ENCODE measurements at places on chromosomes 1 and 21.
A peak's percentile ranks its signal among the peaks of the same experiment; 100 is the strongest.

DNA sequence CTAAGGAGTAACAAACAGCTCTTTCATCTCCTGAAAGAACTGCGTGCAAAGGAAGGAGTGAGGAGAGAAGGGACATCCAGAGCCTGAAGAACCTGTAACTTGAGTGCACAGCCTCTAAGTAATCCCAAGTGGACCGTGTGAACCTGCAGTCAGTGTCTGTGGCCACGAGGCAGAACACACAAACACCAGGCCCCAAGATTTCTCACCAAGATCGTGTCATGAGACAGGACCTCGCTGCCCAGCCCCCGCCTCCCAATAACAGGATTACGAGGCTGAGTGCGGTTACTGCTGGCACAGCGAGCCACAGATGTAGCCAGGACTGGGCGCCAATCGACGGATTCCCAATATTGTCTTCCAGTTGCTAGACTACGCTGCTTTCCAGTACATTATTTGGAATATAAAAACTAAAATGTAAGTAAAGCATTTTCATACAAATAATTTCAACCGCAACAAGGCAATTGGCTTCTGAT, 101.3 kb upstream of the SLC25A33 start:
- no peak for DNase-seq

DNA sequence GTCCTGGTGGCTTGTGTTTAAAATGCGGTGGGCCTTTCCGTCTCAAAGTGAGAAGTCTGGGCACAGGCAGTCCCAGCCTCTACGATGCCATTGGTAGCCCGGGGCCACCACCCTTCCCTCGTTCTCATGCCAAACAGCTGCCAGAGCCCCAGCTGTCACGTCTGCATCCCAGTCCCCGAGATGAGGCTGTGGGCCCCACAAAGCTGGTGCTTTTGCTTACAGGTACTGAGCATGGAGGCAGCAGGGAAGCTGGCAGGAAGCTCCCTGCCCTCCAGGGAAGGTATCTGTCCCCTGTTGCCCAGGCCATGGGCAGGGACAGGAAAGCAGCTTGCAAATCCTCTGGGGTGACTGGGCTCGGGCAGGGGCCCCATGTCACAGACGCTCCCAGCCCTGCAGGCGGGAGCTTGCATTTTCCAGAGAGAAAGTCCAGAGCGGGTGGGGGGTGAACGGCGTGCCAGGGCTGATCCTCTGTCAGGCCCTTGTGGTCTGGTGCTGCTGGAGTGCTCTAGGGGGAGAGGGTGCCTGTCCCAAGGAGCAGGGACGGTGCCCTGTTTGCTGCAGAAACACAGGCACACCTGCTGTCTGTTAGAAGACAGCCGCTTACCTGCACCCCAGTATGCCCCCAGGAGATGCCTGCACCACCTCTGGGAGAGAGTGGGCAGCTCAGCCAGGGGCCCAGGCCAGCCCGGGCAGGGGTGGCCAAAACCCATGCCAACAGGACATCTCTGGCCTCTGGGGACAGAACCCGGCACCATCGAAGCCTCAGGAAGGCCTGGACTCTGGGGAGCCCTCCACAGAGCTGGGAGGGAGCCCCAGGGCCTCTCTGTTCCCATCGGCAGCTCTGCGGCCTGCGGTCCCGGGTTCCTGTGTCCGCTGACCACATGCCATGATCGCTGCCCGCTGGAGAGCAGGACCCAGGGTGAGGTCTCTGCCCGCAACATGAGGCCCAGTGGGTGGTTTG, 45.9 kb downstream of the SLX9 start:
- DNase-seq: no peak

- no peak for DNase-seq
These were observed 13.6 kb upstream of the FAM3B start for GRCh38 chr21:41302976-41303375.

GRCh38 chr1:39645411-39646043, 6.1 kb upstream of the HEYL start:
- DNase-seq: no peak

DNA sequence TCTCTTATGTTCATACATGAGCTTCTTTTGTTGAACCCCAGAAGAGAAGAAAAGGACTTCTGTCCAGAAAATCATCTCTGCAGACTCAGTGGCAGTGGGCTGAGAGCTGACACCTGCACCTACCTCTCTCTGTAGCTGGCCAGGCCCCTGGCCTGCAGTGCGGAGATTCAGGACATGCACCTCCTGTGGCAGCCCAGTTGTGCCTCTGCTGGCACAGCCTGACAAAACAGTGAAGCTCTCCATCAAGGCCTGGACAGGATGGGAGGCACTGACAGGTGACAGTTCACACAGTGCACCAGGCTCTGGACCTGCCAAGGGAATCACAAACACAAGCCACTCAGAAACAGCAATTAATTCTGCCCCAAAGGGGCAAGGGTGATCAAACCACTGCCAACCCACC, 88.8 kb downstream of the TGFBR3 start:
- no peak for DNase-seq

DNA sequence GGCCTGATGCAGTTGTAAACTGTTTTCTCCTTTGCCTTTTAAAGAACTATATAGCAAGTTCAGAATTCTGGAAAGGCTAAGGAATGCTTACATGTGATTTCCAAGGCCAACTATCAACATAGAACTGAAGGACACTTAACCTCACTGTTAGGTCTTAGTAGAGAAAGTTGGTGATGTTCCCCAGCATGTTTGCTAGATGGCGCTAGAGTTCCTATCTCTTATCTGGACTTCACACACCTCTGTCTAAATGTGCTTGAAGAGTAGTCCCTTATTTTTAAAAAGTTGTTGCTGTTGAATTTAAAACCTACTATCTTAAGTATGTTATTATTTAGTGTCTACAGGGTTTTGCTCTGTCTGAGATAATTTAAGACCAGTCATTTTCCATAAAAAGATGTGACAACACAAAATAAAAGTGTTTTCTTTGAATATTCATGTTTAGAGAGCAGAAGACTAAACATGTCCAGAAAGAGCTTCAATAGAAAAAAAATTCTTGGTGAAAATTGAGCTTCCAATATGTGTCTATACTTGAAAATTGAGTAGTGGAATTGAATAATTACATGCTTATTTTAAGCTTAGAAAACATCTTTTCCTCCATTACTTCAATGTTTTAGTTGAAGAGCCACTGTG, 237.3 kb downstream of the S1PR1 start:
- DNase-seq: no peak

DNA sequence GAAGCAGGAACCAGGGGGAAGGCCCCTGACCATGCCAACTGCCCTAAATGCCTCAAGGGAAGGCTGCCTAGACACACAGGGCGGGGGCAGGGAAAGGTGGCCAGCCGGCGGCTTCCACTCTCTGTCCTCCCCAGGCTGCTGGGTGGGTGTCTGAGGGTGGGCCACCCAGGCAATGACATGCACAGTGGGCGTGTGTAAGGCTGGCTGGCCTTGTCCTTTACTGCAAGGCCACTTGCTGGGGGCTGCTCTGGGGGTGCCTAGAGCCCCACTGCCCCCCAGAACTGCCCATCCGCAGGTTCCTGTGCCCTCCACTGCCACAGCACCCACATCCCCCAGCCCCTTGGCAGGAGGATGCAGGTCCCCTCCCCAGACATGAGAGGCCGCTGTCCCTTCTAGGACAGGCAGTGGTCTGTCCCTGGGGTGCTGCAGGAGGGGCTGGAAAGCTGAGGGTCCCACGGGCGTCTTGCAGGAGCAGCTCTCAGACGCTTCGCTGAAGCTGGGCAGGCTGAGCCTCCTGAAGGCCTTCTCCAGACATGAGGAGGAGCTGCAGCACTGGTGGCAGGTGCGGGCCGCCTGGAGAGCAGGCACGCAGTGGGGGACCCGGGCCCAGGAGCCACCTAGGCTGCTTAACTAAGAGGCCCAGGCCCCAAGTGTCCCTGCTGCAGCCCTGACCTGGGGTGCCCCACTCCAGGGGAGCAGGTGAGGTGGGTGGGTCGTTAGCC, 10.1 kb downstream of the CCDC27 start:
- DNase-seq: no peak

DNA sequence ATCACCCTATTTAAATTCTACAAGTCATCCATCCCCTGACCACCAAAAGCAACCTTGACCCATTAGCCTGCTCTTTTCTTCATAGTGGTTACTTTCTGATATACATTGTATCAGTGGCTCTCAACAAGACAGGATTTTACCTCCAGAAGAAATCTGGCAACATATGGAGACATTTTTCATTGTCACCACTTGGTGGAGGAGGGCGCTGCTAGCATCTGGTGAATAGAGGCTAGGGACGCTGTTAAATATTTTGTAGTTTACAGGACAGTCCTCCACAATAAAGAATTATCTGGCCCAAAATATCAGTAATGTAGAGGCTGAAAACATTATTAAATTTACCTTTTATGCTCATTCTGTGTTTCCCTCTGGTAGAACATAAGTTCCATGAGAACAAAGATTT, 6.1 kb downstream of the HSPA13 start:
- DNase-seq: no peak

GRCh38 chr1:55124470-55124869, 85.1 kb downstream of the PCSK9 start:
- no peak for DNase-seq

- no peak for DNase-seq
These were observed 1.1 kb upstream of the NENF start for GRCh38 chr1:212431644-212432043.

GRCh38 chr21:37843191-37843590, 73.1 kb downstream of the KCNJ6 start:
- no peak for DNase-seq

DNA sequence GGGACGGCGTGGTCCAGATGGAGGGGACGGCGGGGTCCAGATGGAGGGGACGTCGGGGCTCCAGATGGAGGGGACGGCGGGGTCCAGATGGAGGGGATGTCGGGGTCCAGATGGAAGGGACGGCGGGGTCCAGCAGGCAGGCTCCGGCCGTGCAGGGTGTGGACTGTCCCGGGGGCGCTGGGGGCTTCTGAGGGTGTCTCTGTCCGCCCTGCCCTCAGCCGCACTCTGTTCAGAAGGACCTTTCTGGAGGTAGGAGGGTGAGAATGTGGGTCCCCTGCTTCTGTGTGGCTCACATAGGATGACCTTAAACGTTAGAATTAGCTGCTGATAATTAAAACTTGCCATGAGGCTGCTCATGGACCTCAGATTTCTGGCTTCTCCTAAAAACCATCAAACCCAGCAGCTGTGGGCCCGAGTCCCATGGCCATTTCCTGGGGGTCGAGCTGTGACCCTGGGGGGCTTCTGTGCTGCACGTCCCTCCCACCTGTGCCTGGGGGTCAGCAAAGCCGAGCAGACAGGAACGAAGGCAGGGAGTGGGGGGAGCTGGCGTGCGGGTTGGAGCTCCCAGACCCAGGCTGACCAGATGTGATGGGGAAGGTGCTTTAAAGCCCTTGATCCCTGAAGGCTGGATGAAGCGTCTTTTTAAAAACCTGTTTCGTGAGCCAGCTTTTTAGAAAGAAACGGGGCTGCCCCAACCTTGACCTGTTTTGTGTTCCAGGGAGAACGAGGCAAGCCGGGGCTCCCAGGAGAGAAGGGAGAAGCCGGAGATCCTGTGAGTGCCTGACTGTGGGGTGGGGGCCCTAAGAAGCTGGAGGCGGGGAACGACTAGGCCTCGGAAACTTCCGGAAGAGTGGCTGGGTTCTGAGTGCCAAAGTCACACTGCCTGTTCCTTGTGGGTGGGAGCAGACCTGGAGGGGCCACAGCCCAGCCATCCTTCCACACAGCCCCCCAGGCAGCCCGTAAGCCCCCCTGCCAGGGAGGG, 7.1 kb downstream of the COL6A1 start:
- no peak for DNase-seq

GRCh38 chr1:198272492-198272891, 115.7 kb downstream of the NEK7 start:
- DNase-seq: no peak

DNA sequence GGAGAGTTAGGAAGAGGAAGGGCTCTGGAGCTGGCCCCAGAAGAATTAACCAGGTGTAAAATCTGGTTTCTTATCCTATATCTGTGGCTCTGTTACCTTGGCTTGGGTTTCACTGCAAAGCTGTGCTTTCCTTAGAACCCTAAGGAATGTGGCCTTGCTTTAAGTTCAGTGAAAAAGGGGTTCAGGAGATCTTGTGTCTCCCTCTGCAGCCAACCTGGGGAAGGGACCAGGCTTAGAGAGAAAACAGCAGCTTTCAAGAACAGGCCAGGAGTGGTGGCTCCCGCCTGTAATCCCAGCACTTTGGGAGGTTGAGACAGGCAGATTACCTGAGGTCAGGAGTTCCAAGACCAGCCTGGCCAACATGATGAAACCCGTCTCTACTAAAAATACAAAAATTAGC, 16.1 kb upstream of the MYCL start:
- no peak for DNase-seq

- DNase-seq: no peak
These were observed 1.6 kb upstream of the TSEN15 start for GRCh38 chr1:184049836-184050468.

DNA sequence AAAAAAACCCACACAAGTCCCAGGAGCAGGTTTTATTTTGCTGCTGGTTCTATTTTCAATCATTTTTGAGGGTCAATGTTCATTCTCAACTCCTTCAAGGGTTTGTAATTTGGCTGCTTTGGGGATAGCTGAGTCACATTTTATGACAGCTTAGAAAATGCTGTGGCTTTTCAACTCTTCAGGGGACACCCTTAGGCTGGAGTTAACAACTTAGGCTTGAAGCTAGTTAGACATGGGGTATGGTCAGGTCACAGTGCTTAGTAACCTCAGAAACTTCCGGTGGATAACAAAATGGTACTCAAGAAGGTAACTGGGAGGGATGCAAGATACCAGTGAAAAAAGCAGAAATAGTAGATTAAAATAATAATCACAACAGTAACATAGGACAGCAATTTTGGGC, 308.8 kb downstream of the HHIPL2 start:
- DNase-seq: no peak

GRCh38 chr1:20494609-20495311, 8.8 kb upstream of the CAMK2N1 start:
- DNase-seq: no peak

GRCh38 chr1:109840011-109840629, 70.5 kb upstream of the CSF1 start:
- no peak for DNase-seq

DNA sequence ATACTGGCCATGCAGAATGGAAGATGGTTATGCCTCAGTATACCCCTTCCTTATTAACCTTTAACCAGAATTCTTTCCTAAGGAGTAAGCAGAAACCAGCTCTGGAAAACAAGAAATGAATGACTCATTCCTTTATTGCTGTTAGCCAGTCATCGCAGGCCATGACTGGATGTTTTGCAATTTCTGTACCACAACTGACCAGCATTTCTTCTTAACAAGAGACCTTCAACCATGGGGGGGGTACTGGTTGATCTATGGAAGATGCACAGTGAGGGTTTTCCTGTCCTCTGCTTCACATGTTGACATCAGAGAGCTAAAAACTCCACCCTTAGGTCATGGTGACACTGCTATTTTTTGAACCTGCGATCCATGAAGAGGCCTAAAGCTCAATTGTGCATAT, 28.0 kb upstream of the RNF2 start:
- DNase-seq: peak; percentile 90

DNA sequence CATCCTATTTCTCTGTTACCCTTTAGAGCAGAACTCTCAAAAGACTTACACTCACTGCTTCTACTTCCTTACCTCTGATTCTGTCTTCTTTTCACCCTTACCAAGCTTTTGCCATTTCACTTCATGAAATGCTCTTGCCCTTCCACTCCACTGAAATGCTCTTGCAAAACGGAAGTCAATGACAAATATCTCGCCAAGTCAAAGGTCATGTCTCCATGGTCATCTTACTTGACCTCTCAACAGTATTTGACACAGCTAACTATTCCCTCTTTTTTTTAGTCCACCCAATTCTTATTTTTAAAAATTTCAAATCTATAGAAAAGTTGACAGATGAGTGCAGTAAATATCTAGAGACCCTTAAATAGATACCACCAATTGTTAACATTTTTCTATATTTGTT, 107.7 kb downstream of the OLFML2B start:
- DNase-seq: no peak

- no peak for DNase-seq
These were observed 1013.5 kb downstream of the KCNT2 start for GRCh38 chr1:195594773-195595172.

GRCh38 chr1:21494196-21494595, 15.0 kb upstream of the ALPL start:
- DNase-seq: no peak
